ENCODE measurements at places on chromosomes 7 and 10.
A peak's percentile ranks its signal among the peaks of the same experiment; 100 is the strongest.

- DNase-seq, result no peak
These were observed 189.7 kb downstream of the PTPRN2 start for GRCh38 chr7:158397885-158398284.

GRCh38 chr7:157674715-157675426 is 338.1 kb downstream of the DNAJB6 start:
- no peak for DNase-seq

DNA sequence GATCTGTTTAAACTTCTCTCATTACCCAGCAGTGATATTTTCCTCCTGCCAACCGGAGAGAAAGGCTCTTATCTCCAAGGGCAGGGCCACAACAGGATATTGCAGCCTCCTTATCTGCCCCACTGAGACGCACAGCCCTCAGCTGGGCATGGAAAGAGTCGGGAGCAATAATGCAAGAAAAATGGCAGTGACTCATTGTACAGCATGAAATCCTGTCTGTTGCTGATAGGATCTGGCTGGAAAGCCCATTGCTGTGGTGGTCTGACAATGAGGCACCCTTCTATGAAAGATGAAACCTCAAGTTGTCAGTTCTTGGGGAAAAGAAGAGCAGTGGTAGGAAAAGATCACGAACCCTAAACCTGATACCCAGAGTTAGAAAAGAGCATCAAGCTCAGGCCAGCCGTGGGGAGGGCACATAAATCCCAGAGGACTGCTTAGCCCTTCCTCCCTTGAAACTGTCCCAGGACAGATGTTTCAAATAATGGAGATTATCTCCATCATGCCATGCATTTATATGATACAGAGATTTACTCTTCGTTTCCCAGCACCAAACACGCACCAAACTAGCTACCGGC is 47.0 kb upstream of the FIGNL1 start:
- no peak for DNase-seq

- no peak for DNase-seq
These were observed 37.5 kb downstream of the HK1 start for GRCh38 chr10:69315610-69316312.

- DNase-seq, result peak; percentile 89
These were observed 16.2 kb upstream of the ZFAND2A start for GRCh38 chr7:1175967-1176851.

DNA sequence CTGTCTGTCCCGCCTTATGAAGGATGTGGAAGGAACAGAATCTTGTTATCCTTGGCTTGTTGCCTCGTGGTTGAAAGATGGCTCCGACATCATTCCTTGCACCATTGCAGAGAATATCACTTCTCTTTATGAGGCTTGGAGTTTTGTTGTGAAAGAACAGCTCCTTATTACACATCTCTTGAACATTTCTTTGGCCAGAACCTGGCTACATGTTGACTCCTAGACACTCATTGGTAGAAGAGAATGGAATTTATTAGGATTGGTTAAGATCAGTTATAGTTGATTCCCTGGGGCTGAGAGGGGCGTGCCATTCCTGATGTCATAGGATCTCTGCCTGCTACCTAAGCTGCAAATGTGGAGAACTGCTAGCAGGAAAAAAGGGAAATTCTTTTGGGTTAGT is 180.5 kb upstream of the CTBP2 start:
- no peak for DNase-seq

GRCh38 chr10:114691442-114691941 is 33.4 kb upstream of the ABLIM1 start:
- DNase-seq, result no peak

DNA sequence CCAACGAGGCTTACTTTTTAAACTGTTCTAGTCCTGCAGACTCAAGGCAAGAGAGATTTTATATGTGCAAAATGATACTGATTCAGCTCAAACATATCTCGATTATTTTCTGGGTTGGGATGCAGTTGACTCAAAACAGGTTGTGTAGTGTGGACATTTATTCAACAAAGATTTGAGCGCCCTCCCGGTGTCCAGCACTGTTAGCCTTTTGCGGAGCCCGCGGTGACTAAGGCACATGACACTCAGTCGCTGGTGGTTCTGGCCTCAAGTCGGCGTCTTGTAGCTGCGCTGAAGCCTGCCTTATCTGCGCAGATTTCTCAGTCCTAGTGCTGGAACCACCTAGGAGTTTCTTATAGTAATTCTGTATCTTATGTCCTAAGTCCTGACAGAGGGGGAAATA is 938 bp upstream of the CADPS2 start:
- no peak for DNase-seq

- no peak for DNase-seq
These were observed 263.0 kb downstream of the GRID1 start for GRCh38 chr10:86103391-86104101.

DNA sequence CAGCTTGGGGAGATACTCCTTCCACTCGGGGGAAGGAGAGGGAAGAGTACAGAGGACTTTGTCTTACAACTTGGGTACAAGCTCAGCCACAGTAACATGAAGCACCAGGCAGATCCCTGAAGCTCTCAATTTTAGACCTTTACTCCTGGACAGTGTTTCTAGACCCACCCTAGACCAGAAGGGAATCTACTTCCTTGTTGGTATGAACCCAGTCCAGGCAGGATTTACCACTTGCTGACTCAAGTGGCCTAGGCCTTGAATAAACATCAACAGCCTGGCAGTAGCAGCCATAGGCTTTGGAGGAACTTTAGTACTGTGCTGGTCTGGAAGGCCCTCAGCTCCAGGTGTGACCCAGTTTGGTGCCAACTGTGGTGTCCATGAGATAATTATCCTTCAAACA is 173.1 kb downstream of the ADRA2A start:
- no peak for DNase-seq

GRCh38 chr7:77327932-77328628 is 88.1 kb downstream of the GSAP start:
- no peak for DNase-seq

DNA sequence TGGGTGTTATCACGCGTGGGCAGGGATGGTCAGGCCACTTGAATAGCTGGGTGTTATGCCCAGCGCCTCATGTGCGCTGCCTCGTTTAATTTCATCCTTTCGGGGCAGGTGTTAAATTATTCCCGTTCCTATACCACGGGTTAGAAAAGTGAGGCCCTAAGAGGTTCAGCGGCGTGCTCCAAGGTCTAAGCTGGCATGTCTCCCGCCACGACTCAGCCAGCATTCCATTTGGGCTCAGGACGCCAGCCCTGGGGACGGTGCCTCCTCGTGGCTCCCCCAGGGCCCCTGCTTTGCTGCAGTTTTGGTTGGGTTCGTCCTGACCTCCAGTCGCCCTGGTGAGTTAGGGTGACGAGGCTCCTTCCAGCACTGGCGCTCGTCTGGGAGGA is 124.5 kb downstream of the TRRAP start:
- DNase-seq, result no peak
